Type B pancreatic cell (in vitro differentiated cells): ENCODE measurements at places on chromosomes 7 and 10.

GRCh38 chr10:108039821-108040584, 875.5 kb upstream of the SORCS1 start:
- no peak for DNase-seq

DNA sequence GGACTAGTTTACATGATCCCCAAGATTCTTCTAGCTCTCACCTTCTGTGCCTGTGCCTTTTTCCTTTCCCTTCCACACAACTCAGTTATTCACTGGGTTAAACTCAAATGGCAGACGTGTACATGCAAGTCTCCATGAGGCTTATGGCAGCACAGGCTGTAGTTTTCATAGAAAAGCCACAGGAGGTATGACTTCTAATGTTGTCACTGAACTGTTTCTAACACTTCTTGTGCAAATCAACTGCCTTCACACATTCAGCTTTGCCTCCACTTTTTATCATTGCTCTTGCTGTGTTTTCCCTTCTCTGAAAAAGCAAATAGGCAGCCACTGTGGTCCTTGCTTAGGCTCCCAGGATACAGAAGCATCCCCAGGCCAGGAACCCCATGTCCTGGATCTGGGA, 5.3 kb upstream of the GIMAP5 start:
- no peak for DNase-seq

DNA sequence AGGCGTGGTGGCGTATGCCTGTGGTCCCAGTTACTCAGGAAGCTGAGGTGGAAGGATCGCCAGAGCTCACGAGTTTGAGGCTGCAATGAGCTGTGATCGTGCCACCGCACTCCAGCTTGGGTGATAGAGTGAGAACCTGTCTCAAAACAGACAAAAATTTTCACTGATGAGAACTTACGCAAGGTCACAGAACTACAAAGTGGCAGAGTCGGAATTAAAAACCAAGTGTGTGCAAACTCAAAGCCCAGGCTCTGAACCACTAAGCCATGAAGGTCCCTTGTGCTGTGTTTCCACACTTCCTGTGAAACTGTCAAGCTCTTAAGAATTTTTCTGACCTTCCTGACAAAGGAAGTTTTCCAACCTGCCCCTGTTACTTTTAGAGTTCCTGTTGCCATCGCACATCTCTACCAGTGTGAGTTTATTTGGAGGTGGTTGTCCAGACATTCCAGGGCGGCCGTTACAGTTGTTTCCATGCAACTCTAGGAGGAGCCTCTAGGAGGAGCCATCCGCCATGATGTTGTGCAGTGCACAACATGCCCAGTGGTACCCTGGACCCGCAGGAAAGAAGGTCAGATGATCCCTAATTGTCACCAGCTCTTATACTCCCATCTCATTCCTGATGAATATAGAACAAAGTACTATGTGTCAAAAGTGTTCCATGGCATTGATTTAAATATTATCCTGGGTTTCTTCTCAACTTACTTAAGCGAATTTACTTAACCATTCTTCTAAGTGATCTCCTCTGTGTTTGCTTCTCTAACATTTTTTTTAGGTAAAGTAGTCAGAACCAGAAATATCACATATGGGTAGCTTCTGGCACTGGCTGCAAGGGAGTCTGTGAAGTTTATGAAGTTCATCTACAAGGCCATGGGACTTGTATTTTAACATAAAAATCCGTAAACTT, 49.0 kb upstream of the LYZL1 start:
- no peak for DNase-seq

- DNase-seq = no peak
Measured at GRCh38 chr10:47031901-47032465, 120.8 kb downstream of the PTPN20 start.

DNA sequence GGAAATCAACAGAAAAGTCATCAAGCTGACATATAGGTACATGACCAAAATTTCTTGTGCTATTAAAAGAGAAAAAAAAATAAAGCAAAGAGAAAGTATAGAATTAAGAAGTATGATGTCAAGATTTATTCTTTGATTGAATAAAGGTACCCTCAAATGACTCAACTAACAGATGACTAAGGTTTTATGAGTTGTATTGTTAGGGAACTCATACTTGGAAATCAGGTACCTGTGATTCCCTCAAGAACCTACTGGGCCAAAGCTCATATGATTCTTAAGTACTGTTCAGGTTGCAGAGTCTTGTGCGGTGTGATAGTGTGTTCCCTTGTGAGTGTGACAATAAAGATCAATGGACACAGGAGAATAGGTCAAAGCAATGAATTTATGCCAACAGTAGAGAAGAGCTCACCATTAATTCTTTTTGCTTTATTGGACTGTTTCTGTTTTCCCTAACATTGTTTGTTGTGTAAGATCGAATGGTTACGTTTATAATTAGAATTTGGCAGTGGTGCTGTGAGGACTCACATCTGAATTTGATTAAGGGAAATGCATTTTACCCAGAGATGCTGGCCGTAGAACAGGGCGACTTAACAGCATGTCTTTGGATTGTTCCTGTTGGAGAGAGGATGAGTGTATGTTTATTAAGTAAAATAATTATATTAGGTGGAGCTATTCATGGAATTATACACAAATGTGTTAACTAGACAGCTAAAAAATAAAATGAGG, 293.2 kb upstream of the SEMA3D start:
- DNase-seq = no peak

- no peak for DNase-seq
Measured at GRCh38 chr7:6385110-6385781, 62.5 kb downstream of the DAGLB start.

DNA sequence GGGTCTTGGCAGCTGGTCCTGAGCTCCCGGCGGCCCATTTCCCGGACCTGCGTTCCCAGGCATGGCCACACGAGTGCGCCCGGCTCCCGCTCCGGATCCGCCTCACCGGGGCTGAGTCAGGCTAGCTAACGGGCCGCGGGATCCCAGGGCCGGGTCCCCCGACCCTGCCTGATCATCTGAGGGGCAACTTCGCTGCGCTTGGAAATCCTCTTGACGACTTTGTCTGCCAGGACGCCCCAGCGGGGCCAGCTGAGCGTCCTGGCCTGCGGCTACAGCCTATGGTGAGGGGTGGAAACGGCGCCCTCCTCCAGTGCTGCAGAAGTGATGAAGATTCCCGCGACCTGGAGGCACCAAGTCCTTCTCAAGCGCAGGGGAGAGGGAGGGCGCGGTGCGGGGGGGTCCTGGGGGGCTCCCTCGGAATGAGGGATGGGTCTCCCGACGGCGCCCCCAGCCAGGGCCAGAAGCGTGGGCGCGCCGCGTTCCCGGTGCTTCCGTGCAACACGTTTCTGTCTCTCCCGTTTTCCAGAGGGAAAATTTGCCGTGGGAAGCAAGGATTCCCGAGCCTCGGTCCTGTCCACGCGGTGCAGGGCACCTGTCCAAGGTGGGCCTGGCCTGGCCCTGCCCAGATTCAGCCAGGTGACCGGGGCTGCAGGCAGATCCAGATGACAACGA, 212.4 kb downstream of the CCSER2 start:
- DNase-seq = peak; percentile 86

DNA sequence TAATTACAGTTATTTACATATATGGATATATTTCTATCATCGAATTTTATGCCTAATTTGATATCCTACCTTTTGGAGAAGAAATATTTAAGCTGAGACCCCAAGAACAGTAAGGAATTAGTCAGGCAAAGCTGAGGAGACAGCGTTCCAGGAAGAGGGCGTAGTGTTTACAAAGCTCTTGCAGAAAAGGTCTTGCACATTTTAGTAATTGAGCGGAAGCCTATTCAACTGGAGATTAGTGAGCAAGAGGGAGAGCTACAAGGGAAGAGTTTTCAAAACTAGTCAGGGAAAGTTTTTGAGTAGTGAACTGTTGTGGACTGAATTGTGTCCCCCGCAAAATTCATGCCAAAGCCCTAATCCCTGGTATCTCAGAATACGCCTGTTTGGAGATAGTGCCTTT, 26.5 kb upstream of the POU6F2 start:
- no peak for DNase-seq

- no peak for DNase-seq
Measured at GRCh38 chr7:102978284-102978683, 65.5 kb downstream of the LRRC17 start.

DNA sequence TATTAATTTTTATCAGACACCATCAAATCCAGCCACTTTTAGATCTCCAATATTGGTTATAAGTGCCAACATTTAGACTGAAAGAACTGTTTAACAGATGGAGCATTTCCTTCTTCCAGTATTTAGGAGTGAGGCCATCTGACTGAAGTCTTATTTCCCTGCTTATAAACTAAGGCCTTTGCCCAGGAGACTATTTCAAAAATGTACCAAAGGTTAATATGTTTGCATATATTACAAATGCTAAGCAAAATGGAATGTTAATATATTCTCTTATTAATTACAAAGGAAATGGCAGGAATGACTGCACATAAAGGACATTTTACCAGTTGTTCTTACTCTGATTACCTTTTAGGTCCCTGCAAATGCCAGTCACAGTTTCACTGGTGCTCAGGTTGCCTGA, 238.9 kb upstream of the PLXNA4 start:
- DNase-seq = no peak

- DNase-seq = no peak
Measured at GRCh38 chr10:112774798-112775197, 175.2 kb upstream of the TCF7L2 start.

DNA sequence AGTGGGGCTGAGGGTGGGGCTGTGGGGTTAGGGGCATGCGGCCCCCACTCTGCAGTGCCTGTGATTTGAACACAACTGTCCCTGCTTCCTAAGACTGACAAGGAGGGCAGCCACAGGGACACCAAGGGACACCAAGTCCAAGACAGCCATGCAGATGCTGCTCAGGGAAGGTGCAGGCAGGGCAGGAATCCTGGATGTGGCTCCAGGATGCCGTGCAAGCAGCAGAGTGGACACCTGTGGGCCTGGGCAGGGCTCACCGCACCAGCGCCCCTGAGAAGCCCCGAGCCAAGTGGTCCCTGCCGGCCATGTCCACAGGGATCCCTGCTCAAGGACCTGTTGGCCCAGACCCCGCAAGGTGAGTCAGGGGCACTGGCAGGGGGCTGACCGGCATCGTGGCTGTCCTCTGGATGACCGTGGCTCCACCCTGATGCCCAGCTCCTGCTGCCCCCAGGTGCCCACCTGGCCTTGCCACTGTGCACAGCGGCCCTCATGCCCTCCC, 58.5 kb downstream of the STK32C start:
- no peak for DNase-seq

GRCh38 chr10:125055446-125055845, 104.9 kb downstream of the CTBP2 start:
- DNase-seq = no peak

- DNase-seq = no peak
Measured at GRCh38 chr10:75940742-75941141, 509.3 kb downstream of the LRMDA start.

DNA sequence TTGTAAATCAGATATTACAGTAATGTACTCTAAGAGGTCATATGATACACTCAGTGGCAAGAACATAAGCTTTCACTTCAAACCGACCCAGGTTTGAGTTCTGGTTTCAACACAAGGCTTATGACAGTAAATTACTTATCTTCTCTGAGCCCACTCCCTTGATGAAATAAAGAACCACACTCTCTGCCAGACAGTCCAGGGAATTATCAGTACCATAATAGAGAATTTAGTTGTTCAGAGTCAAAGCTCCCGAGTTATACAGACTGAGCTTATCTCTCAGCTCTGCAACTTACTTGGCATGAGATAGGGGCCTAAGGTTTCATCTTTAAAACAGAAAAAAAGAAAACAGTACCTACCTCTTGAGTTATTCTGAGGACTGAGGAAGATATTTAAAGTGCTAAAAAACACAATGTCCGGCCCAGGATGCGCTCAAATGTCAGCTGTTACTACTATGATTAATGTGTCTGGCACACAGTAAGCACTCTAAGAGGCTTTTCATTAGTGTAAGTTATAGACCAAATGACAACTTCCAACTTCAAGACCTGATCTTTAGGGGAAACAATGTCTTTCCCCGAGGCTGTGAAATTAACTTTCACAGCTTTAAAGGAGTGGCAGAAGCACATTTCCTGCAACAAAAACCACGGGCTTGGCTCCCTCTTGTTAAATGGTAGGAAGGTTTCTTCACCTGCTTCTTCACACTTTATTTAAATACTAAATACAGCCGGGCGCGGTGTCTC, 38.1 kb downstream of the UBE2H start:
- DNase-seq = no peak

DNA sequence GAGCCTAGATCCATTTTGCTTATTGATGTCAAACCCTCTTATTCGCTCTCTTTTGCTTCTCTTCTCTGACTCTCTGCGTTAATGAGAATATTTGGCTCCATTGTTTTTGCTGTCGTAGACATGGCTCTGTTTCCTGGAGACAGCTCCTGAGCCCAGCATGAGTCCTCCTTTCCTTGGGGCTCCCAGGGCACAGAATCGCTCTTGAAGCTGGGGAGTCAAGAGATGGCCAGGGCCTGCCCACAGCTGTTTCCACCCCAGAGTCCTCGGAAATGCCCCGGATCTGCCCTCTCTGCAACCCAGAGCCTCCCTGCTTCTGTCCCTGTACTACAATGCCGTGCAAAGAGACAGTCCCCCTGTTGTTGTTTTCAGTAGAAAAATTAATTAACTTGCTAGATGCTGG, 566.7 kb upstream of the FOXK1 start:
- DNase-seq = no peak

DNA sequence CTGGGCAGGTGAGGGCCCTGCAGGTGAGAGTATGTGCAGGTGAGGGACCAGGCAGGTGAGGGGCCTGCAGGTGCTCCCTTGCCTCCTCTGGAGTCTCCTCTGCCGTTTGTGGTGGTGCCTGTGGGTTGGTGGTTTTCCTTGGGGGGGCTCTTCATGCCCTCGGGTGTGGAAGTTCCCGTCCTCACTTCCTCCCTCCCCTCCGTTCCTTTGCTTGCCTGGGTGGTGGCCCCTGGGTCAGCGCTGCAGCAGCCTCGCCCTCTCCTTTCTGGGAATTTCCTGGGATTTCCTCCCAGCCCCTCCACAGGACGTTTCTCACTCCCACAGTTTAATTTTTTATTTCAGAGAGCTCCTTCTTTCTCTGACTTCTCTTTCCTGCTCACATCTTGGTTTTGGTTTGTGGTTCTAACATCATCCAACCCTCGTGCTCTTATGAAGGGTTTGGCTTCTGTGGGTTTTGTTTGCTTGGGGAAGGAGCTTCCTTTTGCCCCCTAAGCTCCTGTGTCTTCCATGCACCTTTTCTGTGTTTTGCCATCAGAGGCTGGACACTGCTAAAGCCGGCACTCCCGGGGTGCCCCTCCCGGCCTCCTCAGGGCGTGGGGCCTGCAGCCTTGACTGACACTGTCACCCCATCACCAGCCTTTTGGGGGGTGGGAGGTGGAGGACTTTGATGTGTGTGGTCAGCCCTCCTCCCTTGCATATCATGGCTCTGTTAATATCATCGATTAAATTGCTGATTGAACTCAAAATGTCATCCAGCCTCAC, 29.2 kb upstream of the ADGRA1 start:
- no peak for DNase-seq
